ENCODE measurements at places on chromosomes 2 and 18. TPM values are rescaled to one million over a fixed set of nuclear protein-coding genes. Genes with fewer than 3 reads are reported as not detected.

- DNase-seq: no peak
Observed at GRCh38 chr2:215028231-215028630, 110.2 kb downstream of the ABCA12 start.

- peak; percentile 8 for DNase-seq
Observed at GRCh38 chr2:202965810-202966460, 48.7 kb upstream of the NBEAL1 start.

- peak; percentile 39 for DNase-seq
Observed at GRCh38 chr18:3012136-3013023, 564 bp downstream of the LPIN2 start.

ARL4C gene
- 1.5 TPM for total RNA-seq

GPC1 gene
- 35.5 TPM for total RNA-seq

DNA sequence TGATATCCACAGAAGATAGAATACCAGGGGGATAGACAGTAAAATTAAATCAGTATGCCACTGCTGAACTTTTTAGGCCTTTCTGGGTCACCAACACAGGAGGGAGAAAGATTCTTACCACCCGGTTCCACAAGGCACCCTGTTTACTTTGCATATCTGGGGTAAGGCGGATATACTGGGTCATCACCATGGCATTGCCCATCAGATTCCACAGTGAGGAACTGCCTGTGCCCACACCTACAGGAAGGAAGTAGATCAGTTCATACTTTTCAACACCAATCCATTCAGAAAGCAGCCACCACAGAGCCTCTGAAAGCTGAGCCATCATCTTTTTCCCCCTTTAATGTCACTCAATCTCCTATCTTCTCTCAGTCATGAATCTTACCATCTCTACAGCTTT is 2.0 kb downstream of the LMAN2L start:
- no peak for DNase-seq

DNA sequence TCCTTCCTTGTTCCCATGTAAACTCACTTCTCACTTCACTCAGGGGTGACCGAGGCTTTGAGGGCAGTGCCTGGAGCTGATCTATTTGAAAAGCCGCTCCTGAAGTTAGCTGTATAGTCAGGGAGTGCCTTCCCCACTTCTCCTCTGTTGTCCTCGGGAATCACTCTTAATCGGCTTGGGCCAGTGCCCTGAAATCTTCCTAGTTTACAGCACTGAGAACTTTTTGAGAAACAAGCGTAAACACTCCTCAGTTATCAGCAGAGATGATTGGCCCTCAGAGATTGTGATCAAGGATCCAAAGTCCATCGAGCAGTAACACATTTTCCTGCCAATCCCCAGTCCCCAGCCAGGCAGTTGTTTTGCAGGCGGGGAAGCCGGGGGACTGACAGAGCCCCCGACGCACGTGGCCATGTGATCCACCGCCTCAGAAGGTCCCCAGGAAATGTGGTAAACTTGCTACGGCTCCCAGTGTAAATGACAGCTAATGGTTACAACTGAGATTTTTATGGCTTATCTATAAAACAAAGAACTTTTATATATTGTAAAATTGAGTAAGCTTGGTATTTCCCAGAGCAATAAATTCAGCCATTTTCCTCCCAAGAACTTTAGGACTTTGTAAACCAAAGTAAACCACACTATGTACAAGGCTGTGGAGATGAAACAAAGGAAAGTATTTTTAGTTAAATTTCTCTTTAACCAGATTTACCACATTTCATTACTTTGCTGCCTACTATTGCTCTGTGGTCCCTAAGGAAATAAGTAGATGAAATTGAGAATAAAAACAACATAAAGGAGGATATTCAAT is 53.5 kb downstream of the C18orf63 start:
- DNase-seq: peak; percentile 50

REG3G gene
- total RNA-seq: not detected

DNA sequence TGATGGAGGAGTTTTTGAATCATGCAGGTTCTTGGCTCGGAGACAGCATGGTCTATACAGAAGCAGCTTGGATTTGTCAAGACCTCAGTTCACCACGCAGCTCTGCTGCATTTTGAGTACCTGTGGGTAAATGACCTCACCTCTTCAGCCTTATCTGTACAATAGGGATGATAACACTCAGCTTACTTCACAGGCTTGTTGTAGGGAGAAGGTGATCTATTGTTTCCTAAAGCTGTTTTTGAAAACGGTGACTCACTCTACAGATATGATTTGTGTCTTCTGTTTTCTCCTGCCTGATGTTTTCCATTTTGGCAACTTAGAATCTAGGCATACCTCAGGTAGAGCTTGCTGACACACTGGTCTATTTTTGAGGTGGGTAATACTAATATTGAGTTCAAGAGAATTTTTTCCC is 80.3 kb downstream of the FMNL2 start:
- no peak for DNase-seq

DNA sequence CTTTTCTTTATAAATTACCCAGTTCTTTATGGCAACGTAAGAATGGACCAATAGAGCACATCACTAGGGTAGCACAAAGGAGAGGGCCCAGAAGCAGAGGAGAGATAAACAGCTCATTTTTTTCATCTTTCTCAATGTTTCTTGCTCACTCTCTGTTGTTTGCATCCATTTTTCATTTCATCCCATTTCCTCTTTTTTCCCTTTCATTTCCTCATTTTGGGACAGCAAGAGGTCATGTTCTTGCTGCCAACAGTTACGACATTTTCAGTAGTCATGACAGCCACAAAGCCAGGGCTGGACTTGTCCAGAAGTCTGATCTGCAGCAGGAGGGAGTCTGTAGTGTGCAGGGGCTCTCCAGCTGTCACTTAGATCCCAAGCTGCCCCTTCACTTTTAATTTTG is 52.7 kb upstream of the CYP1B1 start:
- no peak for DNase-seq

- no peak for DNase-seq
Observed at GRCh38 chr2:215527736-215528135, 91.9 kb upstream of the FN1 start.

DNA sequence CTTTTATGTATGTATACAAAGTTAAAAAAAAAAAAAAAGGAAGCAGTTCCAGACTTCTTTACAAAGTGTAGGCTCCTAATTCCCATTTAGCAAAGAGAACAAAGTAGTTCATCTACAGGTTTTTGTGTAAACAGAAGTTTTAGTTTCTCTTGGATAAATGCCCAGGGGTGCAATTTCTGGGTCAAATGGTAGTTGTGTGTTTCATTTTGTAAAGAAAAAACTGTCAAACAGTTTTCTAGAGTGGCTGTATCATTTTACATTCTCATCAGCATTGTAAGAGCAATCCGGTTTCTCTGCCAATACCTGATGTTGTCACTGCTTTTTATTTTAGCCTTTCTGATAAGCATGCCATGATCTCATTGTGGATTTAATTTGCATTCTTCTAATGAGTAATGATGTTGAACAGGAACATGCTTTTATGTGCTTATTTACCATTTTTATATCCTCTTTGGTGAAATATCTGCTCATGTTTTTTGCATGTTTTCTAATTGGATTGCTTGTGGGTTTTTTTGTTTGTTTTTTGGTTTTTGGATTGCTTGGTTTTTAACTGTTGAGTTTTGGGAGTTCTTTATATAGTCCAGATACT is 16.6 kb upstream of the PSME4 start:
- no peak for DNase-seq

DNA sequence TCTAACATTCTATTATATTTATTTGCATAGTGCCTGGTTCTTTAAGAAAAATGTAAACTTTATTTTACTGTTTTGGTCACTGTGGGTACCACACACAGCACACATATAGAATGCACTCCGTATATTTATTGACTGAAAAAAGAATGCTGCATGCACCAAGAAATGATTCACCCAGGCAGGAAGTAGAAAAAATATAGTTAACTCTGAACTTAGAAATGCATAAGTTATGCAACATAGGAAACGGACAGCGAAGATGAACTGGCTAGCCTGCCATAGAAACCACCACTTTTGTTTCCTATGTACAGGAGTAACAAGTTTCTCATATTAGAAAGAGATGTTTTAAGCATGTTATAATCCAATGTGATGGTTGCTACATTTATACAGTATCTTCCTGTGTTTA is 635.8 kb downstream of the DSC3 start:
- DNase-seq: no peak

CYP20A1 gene
- total RNA-seq: 48.9 TPM

GRCh38 chr2:117943013-117943672 is 70.7 kb downstream of the CCDC93 start:
- peak; percentile 35 for DNase-seq

C1QL2 gene
- not detected for total RNA-seq

DNA sequence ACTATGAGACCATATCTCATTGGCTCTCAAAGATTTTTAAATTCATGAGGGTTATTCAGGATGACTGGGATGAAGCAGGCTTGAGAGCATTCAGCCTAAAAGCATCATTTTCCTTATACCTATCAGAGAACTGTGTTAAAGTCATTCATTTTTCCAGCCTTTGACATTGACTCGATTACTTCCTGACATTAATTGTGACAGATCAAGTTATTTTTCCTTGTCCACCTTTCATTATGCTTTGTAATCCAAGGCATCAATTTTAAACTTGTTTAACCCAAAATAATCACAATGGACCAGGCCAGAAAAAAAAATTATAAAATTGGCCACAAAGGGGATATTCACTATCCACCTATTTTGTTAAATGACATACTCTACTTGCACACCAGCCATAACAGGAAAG is 1606.8 kb upstream of the PIK3C3 start:
- no peak for DNase-seq

CCDC85A gene
- 30.4 TPM for total RNA-seq

MPP4 gene
- not detected for total RNA-seq

DNA sequence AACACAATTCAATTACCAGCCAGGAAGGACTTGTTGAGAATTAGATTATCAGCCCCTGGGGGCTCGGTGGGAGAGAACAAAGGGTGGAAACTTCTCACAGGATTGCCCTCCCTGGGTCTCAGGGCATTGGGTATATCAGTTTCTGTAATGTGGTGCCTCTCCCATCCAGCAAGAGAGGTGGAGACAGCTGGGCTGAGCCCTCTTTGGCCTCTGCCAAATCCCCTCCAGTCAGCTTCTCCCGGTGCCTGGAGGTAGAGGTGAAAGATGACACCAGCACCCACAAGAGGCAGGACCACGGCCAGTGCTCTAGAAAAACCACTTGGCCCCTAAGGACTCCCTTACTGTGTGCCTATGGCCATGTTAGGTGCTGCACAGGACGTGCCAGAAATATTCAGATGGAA is 179.7 kb downstream of the HAUS1 start:
- no peak for DNase-seq

DNA sequence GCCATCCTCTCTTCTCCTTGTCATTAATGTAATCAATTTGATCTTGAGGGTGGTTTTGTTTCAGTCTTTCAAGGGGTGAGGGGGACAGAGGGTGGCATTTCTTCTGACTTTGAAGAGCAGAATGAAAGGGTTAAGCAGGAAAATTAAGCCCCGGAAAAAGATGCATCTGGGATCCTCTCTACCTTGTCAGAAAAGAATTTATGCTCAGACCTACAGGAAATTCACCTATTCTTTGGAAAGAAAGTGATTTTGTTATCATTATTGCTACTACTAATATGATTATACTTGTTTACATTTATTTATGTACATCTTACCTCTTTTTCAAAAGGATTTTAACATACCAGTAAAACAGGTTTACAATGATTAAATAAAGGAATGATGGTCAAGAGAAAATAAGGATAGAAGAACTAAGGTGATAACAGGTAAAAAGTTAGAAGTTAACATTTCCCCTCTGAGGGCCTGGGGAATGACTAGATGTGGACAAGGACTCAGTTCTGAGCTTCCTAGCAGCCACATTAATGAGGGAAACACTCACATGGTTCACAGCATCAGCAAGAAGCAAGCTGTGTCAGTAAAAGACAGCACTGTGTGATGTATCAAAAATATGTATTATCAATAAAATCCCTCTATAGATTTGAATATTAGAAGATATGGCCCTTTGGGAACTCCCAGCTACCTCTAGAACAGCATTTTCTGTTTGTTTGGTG is 151.4 kb downstream of the MYCN start:
- DNase-seq: no peak

DNA sequence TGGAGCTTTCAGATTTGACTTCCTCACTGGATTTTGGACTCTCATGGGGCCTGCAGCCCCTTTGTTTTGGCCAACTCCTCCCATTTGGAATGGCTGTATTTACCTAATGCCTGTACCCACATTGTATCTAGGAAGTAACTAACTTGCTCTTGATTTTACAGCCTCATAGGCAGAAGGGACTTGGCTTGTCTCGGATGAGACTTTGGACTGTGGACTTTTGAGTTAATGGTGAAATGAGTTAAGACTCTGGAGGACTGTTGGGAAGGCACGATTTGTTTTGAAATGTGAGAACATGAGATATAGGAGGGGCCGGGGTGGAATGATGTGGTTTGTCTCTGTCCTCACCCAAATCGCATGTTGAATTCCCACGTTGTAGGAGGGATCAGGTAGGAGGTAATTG is 233.4 kb upstream of the GALNT5 start:
- DNase-seq: no peak

DNA sequence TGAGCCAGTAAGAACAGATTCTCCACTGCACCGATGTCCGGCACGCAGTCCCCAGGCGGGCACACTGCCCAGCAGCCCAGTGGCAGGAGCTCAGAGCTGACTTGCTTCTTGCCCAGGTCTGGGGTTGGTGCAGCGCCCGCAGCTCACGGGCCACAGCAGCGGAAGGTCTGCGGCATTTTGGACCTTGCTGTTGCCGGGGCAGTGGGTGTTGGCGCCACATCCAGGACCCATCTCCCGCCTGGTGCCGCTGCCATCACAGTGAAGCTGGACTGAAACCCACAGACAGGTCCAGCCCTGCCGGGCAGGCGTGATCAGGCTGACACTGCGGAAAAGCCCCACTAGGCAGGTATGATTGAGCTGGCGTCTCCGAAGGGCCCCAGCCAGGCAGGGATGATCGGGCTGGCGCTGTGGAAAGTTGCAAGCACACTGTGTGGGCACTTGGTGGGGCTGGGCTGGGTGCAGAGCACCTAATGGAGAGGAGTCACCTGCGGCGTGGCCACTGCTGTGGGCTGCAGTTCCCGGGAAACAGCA is 75.5 kb downstream of the SLC66A2 start:
- no peak for DNase-seq

DNA sequence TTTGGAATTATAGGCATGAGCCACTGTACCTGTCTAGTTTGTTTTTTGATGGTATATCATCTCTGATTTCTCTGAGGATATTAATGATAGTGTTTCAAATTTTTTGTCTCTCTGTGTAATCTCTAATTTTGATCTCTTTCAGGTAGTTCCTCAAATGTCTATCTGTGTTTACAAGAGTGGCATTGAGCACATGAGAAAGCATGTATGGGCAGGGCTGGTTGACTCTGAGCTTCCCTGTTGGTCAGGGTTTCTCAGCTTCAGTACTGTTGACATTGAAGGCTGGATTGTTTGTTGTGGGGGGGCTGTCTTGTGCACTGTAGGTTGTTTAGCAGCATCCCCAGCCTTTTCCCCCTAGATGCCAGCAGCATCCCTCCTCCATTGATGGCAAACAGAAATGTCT is 79.9 kb downstream of the TMEM247 start:
- no peak for DNase-seq

DNA sequence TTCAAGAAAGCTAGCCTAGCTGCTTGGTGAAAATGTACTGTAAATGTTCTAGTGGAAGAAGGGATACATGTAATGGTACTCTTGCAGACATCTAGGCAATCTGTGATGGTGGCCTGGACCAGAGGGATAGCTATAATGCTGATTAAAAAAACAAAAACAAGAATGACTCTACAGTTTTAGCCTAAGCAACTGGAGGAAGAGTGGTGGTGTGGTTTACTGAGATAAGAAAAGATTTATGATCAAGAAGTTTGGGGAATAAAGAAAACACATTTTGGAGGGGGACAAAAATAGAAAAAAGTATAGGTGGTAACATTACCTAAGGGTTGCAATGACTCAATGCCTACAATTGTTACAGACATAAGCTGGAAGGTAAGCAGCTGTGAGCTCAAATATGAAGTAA is 1080.7 kb upstream of the CELF4 start:
- no peak for DNase-seq

Data from thyroid gland (tissue), 4 donors.